ENCODE measurements at places on chromosomes 13 and 19.

- DNase-seq = no peak
Observed at GRCh38 chr13:99527301-99527700, 26.0 kb downstream of the TM9SF2 start.

DNA sequence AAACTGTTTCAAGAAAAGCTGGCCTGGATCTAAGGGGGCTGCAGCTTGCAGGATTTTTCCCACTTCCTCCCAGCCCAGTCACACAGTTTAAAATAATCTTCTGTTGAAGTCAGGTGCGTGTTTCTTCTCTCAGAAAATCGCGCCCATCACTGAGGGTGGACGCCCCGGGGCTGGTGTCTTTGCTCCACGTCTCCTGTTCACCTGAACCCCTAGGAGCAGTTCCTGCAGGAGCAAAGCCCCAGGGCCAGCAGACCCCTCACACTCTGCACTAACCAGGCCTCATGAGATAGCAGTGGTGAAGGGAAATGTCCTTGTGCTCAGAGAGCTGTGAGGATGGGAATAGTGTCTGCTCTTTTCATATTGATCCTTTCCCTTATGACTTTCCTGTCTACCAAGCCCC is 920 bp upstream of the SIGLEC7 start:
- no peak for DNase-seq

DNA sequence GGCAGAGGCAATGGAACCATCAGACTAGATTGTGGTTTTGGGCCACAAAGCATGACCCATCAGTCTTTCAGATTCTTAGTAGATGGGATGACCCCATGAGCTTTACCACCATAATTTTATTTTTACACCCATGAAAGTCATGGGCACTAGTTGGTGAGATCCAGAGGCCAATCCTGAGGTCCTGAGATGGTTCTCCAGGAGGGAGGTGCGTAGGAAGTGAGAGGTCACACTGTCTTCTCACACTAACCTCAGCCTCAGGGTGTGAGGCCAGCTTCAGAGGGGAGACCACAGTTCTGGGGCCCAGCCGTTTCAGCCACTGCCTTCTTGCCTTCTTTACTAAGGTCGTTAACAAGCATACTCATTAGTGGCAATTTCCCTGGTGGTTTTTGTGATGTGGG is 106.4 kb downstream of the AKAP11 start:
- no peak for DNase-seq

- DNase-seq = no peak
Observed at GRCh38 chr19:5302396-5302795, 38.2 kb downstream of the PTPRS start.

DNA sequence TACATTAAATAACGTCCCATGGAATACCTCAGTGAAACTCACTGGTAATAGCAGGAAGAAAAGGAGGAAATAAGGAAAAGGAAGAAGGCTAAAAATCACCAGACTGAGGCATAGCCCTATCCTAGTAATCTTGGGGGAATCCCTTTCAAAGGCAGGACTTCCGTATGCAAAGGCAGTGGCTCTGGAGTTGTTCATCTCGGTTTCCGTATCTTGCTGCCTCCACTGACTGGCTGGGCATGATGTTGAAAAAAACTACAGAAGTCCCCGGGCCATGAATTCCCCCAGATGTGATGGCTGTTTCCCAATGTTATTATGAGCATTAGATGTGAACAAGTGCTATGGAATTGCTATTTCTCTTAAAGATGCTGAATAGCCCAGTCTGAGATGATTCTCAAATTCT is 5.5 kb downstream of the FPR2 start:
- DNase-seq = no peak

DNA sequence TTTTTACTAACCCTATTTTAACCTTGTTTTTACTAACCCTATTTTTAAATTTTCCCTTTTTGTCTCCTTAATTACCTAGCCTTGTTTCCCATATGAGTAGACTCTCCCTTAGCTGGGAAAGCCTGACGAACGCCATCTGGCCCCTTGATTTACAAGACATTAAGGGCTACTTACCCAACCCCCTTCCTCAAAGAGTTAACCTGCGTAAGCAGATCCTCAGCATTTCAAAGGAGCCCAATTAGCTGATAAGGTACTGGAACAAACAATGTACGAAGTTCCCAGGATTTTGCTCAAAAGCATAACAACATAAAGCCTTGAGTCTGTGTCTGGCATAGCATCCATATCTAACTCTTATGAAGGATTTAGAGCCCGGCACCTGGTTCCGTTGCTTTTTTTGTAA is 4.7 kb upstream of the MVB12A start:
- DNase-seq = no peak

DNA sequence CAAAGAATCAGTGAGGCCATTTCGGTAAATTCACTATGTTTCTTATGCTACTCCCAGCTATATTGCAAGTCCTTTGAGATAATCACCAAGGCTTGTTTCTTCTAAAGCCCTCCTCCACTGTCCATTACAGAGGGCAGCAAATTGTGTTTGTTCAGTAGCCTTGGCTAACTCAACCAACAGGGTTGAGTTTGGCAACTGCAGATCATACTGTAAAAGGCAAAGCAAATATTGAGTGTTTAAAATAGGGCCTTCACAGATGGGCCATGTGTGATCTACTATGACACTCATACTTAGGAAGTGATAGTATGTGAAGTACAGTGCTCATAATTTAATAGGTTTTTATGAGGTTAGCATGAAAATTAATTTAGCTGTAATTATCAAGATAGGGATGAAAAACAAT is 171.3 kb downstream of the DACH1 start:
- no peak for DNase-seq

DNA sequence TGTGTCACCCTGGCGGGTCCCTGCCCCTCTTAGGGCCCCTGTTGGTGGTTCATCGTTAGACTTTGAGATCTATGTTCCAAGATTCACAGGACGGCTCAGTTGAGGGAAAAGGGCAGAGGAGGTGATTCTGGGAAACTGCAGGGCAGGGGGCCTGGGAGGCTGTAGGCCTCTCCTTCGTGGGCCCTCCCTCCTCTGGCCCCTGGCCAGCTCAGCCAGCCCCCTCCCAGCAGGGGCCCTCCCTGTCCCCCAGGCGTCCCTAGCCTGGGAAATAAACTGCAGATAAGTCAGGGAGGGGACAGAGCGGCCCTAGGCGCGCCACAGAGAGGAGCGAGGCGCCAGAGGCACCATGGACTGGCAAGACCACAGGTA is 6.5 kb downstream of the HIF3A start:
- no peak for DNase-seq

DNA sequence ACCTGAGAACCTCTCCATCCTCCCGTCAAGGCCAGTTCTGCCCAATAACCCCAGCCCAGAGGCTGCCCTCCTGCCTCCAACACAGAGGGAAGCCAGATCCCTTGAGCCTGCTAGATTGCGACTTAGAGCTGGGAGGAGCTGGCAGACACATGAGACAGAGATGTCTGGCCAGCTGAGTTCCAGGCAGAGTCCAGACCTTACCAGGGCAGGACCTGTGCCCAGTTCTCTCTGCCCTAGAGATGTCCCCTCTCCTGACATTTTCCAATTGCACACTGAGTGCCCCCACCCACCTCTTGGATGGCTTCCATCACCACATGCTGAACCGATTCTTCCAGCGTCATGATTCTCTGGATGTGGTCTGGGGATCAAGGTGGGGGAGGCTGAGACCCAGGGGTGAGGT is 3.0 kb downstream of the HOOK2 start:
- DNase-seq = no peak

DNA sequence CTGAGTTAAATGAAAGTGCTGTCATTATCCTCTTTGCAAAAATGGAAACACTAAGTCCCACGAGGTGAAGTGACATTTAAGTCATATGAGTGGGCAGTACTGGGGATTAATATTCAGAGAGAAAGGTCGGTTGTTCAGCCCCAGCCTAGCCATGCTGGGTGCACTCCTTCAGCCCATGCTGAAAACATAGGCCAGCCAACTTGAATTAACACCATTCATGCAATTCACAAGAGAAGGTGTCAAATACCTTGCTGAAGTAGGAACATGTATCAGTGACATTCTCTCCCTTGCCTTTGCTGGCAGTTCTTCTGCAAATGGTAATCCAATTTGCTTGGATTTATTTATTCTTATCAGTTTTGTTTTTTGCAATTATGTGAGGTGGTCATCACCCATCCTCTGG is 256.3 kb downstream of the DNAJC15 start:
- no peak for DNase-seq

GRCh38 chr13:42708391-42708790 is 73.0 kb upstream of the FAM216B start:
- no peak for DNase-seq

DNA sequence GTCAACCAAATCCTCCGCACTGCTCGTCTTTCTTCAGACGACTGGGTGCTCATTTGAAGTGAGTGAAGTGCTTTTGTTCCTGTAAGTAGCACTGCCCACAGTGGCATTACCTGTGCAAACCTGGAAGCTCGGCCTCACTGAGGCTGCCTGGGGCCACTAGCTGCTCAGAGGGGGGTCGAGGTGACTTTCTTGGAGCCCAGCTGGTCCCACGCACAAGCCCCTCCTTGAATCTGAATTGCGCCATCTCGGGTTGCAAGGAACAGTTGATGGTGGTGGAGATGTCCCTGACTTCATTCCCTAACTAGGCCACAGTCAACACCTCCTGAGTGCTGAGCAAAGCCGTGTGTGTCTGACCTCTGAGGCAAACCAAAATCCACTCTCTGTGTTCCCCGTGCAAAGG is 79.3 kb upstream of the GPR183 start:
- no peak for DNase-seq

All from fibroblast of the conjunctiva (primary cell).